8988T (cell line): ENCODE measurements at places on chromosomes 5 and 9.

- DNase-seq: no peak
Observed at GRCh38 chr9:134245179-134245578, 80.8 kb upstream of the RNU6ATAC start.

DNA sequence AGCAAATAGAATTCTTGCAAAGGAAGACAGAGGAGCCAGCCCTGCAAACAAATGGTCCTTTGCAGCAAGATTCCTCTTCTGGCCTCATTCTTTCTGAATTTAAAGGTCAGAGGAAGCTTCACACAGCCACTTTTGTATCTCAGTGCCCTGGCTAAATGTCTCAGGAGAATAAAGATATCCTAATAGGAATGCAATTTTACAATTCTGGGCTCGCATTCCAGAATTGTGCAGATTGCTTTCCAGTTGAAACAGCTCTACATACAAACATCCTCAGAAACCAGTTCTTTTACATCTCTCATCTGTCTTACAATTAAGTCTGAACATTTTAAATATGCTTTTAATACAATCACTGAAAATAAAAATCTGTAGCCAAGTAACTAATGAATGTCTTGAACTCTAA, 14.6 kb upstream of the ACOT12 start:
- no peak for DNase-seq

GRCh38 chr9:131695836-131696460, 43.9 kb downstream of the RAPGEF1 start:
- no peak for DNase-seq

GRCh38 chr9:70117835-70118319, 74.2 kb downstream of the MAMDC2 start:
- DNase-seq: no peak

- DNase-seq: no peak
Observed at GRCh38 chr5:87260604-87261192, 7.0 kb upstream of the RASA1 start.
